ENCODE measurements at places on chromosomes 4 and X. TPM values are rescaled to one million over a fixed set of nuclear protein-coding genes. Genes with fewer than 3 reads are reported as not detected.

- H3K27me3 ChIP-seq, result no peaks in the 10 kb centered on the region
- no peak overlapping the region for H3K4me3 ChIP-seq
- H3K36me3 ChIP-seq, result no peaks in the 10 kb centered on the region
- DNase-seq, result no peak
- no peaks in the 10 kb centered on the region for H3K4me1 ChIP-seq
These were observed 45.3 kb downstream of the UGT2B10 start for GRCh38 chr4:68861057-68861456.

- peaks cover 11% of the 10 kb centered on the region for H3K4me1 ChIP-seq
- H3K36me3 ChIP-seq, result peaks cover 14% of the 10 kb centered on the region
- H3K4me3 ChIP-seq, result no peak overlapping the region
- no peak for DNase-seq
- no peak overlapping the region for H3K27ac ChIP-seq
These were observed 47.1 kb downstream of the FAM193A start for GRCh38 chr4:2583517-2583916.

DNA sequence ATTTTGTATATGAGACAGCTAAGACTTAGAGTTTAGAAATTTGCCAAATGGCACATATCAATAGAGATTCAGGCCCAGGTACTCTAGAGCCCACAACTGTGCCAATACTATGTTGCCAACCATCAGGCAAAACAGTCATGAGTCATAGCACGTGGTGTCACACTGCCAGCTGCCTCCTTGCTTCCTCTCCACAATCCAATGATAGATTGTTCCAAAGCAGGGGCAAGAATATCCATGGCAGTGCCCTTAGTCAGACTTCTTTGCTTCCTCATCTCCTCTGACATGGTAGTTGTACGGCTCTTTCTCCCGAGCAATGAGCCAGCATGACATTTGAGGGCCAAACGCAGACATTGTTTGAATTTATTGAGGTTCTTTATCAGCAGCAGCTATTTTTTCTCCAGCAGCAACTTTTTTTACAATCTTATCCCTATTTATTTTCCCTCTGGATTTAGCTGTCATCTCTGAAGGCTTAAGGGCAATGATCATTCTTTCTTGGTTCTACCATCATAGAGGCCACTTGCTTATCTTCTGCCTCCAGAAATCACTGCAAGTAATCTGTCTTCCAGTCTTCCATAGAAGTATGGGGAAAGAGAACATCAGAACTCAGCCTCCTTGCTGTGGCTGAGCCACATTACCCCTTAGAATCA lies 169.7 kb downstream of the COL4A6 start:
- no peaks in the 10 kb centered on the region for H3K27me3 ChIP-seq
- no peak overlapping the region for H3K27ac ChIP-seq
- no peaks in the 10 kb centered on the region for H3K36me3 ChIP-seq
- H3K4me3 ChIP-seq, result no peak overlapping the region
- H3K4me1 ChIP-seq, result no peaks in the 10 kb centered on the region
- DNase-seq, result no peak

- no peaks in the 10 kb centered on the region for H3K27me3 ChIP-seq
- no peaks in the 10 kb centered on the region for H3K36me3 ChIP-seq
- DNase-seq, result no peak
- peaks cover 7% of the 10 kb centered on the region for H3K4me1 ChIP-seq
- no peak overlapping the region for H3K4me3 ChIP-seq
These were observed 64.1 kb downstream of the STX18 start for GRCh38 chr4:4477796-4478195.

GRCh38 chr4:186827534-186827897 lies 103.9 kb upstream of the FAT1 start:
- DNase-seq, result no peak
- H3K27me3 ChIP-seq, result no peaks in the 10 kb centered on the region
- no peaks in the 10 kb centered on the region for H3K4me1 ChIP-seq

- H3K4me1 ChIP-seq, result no peaks in the 10 kb centered on the region
- no peak for DNase-seq
- H3K27ac ChIP-seq, result no peak overlapping the region
- H3K4me3 ChIP-seq, result no peak overlapping the region
- H3K36me3 ChIP-seq, result no peaks in the 10 kb centered on the region
- peaks cover 4% of the 10 kb centered on the region for H3K27me3 ChIP-seq
These were observed 38.9 kb downstream of the PAGE2 start for GRCh38 chrX:55127692-55128091.

GRCh38 chr4:173391701-173392100 lies 7.2 kb downstream of the SCRG1 start:
- no peak overlapping the region for H3K4me3 ChIP-seq
- H3K27ac ChIP-seq, result no peak overlapping the region
- H3K4me1 ChIP-seq, result no peaks in the 10 kb centered on the region
- no peaks in the 10 kb centered on the region for H3K27me3 ChIP-seq

DNA sequence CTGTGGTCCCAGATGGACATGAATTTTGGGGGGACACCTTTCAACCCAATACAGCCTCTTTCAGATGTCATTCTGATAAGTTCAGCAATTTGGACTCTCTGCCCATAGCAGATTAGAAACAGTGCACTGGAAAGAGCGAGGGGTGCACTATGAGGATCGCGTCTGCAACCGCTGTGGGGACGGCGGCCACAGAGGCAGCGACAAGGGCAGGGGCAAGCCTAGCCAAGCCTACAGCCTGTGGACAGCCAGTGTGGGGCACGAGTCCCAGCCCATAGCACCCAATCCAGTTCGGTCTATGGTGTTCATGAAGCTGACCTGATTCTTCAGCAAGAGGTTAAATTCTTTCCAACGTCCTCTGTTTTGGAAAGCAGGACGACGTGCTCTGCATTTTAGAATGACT lies 9.7 kb upstream of the NSG1 start:
- H3K27ac ChIP-seq, result no peak overlapping the region
- no peak for DNase-seq
- no peak overlapping the region for H3K4me3 ChIP-seq

- DNase-seq, result no peak
- no peak overlapping the region for H3K4me3 ChIP-seq
- no peaks in the 10 kb centered on the region for H3K36me3 ChIP-seq
- no peaks in the 10 kb centered on the region for H3K27me3 ChIP-seq
- no peak overlapping the region for H3K27ac ChIP-seq
These were observed 33.7 kb upstream of the RP2 start for GRCh38 chrX:46803140-46803539.

- H3K36me3 ChIP-seq, result no peaks in the 10 kb centered on the region
- no peak for DNase-seq
- no peaks in the 10 kb centered on the region for H3K4me1 ChIP-seq
- peaks cover 3% of the 10 kb centered on the region for H3K27me3 ChIP-seq
These were observed 61.0 kb downstream of the MGST2 start for GRCh38 chr4:139726615-139727014.

- DNase-seq, result no peak
- no peaks in the 10 kb centered on the region for H3K4me1 ChIP-seq
- no peak overlapping the region for H3K27ac ChIP-seq
- H3K27me3 ChIP-seq, result no peaks in the 10 kb centered on the region
- H3K4me3 ChIP-seq, result no peak overlapping the region
These were observed 59.0 kb upstream of the VCX3B start for GRCh38 chrX:8405631-8406030.

- H3K27me3 ChIP-seq, result no peaks in the 10 kb centered on the region
- no peaks in the 10 kb centered on the region for H3K36me3 ChIP-seq
- H3K4me1 ChIP-seq, result no peaks in the 10 kb centered on the region
- no peak overlapping the region for H3K4me3 ChIP-seq
- DNase-seq, result no peak
These were observed 882.2 kb downstream of the STIM2 start for GRCh38 chr4:27742816-27743215.

DNA sequence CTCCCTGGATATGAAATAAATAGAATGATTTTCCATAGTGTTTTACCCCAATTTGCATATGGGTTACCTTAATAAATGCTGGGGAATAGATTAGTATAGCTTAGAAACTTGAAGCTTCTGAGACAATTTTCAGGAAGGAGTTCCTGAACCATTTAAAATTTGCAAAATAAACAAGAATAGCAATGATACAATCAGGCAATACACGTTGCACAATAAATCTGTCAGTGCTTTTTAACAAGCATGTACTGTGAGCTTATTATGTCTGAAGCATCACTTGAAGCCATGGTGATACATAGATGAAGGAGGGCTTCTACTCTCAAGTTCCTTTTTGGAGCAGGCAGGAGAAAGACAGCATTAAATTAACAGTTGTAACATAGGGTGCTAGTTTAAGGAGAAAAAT lies 84.2 kb upstream of the WDFY3 start:
- no peak overlapping the region for H3K4me3 ChIP-seq
- H3K36me3 ChIP-seq, result no peaks in the 10 kb centered on the region
- H3K27ac ChIP-seq, result no peak overlapping the region
- DNase-seq, result no peak
- no peaks in the 10 kb centered on the region for H3K4me1 ChIP-seq

- H3K4me1 ChIP-seq, result no peaks in the 10 kb centered on the region
- DNase-seq, result no peak
- no peak overlapping the region for H3K27ac ChIP-seq
- H3K36me3 ChIP-seq, result no peaks in the 10 kb centered on the region
- H3K4me3 ChIP-seq, result no peak overlapping the region
These were observed 40.0 kb upstream of the ADRA2C start for GRCh38 chr4:3725936-3726870.

DNA sequence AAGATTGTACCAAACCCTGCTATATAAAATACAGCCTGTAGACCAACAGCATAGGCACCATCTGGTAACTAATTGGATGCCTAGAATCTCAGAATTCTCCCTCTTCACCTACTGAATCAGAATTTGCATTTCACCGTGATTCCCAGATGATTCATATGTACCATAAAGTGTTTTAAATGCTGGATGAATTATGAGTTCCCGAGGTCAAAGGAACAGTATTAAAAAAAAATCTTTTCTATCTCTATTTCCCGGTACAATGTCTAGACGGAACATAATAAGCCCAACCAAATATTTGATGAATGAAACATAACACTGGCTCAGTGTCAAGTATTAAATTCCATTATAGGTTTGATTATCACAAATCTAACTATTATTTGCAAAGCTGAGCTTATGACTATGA lies 280.0 kb downstream of the ANKRD50 start:
- H3K27me3 ChIP-seq, result no peaks in the 10 kb centered on the region
- no peak overlapping the region for H3K27ac ChIP-seq
- no peaks in the 10 kb centered on the region for H3K4me1 ChIP-seq
- no peak overlapping the region for H3K4me3 ChIP-seq
- no peaks in the 10 kb centered on the region for H3K36me3 ChIP-seq
- DNase-seq, result no peak

- H3K27me3 ChIP-seq, result peaks cover 14% of the 10 kb centered on the region
- H3K27ac ChIP-seq, result no peak overlapping the region
- peaks cover 9% of the 10 kb centered on the region for H3K4me1 ChIP-seq
These were observed 202.5 kb upstream of the RPL34 start for GRCh38 chr4:108417923-108418322.

GRCh38 chr4:56307423-56307822 lies 79.9 kb downstream of the AASDH start:
- H3K27me3 ChIP-seq, result peaks cover 3% of the 10 kb centered on the region
- H3K4me3 ChIP-seq, result no peak overlapping the region
- H3K27ac ChIP-seq, result no peak overlapping the region
- DNase-seq, result no peak

- no peak for DNase-seq
- no peak overlapping the region for H3K27ac ChIP-seq
- H3K36me3 ChIP-seq, result no peaks in the 10 kb centered on the region
These were observed 78.3 kb downstream of the SLC4A4 start for GRCh38 chr4:71417150-71417549.

- H3K4me3 ChIP-seq, result no peak overlapping the region
- DNase-seq, result no peak
- peaks cover 18% of the 10 kb centered on the region for H3K4me1 ChIP-seq
These were observed 32.4 kb downstream of the PRMT9 start for GRCh38 chr4:147651563-147651962.

GRCh38 chrX:131704136-131704695 lies 160.3 kb downstream of the OR13H1 start:
- no peak for DNase-seq
- no peaks in the 10 kb centered on the region for H3K27me3 ChIP-seq
- no peak overlapping the region for H3K27ac ChIP-seq
- H3K4me1 ChIP-seq, result no peaks in the 10 kb centered on the region

- H3K36me3 ChIP-seq, result no peaks in the 10 kb centered on the region
- no peak overlapping the region for H3K27ac ChIP-seq
- H3K4me3 ChIP-seq, result no peak overlapping the region
- H3K4me1 ChIP-seq, result no peaks in the 10 kb centered on the region
These were observed 70.3 kb downstream of the SHOX start for GRCh38 chrX:700936-701335.

- no peak for DNase-seq
- H3K27me3 ChIP-seq, result peaks cover 2% of the 10 kb centered on the region
- H3K4me1 ChIP-seq, result no peaks in the 10 kb centered on the region
- H3K27ac ChIP-seq, result no peak overlapping the region
These were observed 161.7 kb downstream of the RBMX2 start for GRCh38 chrX:130563476-130563875.

- H3K4me3 ChIP-seq, result no peak overlapping the region
- H3K36me3 ChIP-seq, result peaks cover 53% of the 10 kb centered on the region
- no peak for DNase-seq
- no peak overlapping the region for H3K27ac ChIP-seq
- no peaks in the 10 kb centered on the region for H3K27me3 ChIP-seq
These were observed 41.6 kb downstream of the TMEM165 start for GRCh38 chr4:55437356-55437796.

The HTATSF1 gene
- 47.3 TPM for total RNA-seq

The TCEAL3 gene
- 0.87 TPM for total RNA-seq

The CT45A1 gene
- total RNA-seq, result not detected

The KIT gene
- total RNA-seq, result 0.55 TPM

The ARX gene
- total RNA-seq, result not detected

The PLP2 gene
- 112 TPM for total RNA-seq

The BMP2K gene
- 14.6 TPM for total RNA-seq

The PLXNB3 gene
- 0.91 TPM for total RNA-seq

The ELOVL6 gene
- total RNA-seq, result 15.0 TPM

The UGT2B11 gene
- total RNA-seq, result not detected

The SMARCAD1 gene
- total RNA-seq, result 38.9 TPM

The EOLA1 gene
- 28.9 TPM for total RNA-seq

The RAB39B gene
- 8.3 TPM for total RNA-seq

The SLC25A6 gene
- total RNA-seq, result 325 TPM

Measured in activated T-helper 2 cell treated with anti-CD3 and anti-CD28 coated beads, Interferon-gamma antibody, Interleukin-2, Interleukin-4, amounts not matched to agents 10 μg/mL and 5 μg/mL and 100 μg/mL, durations not matched to agents 14 hours and 24 hours and 36 hours (primary cell).